ENCODE measurements at places on chromosomes 3 and 15.

DNA sequence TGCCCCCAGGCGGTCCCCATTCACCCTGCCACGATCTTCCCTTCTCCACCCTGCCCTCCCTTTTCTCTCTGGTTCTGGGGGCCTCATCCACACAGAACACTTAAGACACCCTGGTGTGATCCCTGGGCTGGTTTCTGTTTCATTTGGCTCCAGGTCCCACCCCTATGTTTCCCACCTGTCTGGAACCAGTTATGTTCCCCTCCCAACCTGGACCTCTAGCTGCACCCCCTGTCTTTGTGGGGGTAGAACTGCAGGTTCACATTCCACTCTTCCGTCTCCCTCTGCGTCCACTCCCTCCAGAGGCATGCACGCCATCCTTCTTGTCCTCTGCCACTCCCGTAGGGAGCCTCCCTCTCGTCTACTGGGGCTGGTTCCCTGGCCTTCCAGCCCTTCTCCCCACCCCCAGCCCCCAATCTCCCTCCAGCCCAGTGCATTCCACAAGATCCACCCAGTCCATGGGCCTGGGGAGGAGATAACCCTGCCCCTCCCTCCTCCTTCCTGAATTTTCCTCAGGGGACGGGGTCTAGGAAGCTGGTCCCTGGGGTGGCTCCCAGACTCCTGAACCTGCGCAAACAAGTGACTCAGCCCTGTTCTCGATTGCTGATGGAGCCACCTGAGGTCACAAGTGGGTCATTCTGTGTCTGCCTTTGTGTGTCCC lies 73.8 kb downstream of the ABTB1 start:
- ATAC-seq: no peak

DNA sequence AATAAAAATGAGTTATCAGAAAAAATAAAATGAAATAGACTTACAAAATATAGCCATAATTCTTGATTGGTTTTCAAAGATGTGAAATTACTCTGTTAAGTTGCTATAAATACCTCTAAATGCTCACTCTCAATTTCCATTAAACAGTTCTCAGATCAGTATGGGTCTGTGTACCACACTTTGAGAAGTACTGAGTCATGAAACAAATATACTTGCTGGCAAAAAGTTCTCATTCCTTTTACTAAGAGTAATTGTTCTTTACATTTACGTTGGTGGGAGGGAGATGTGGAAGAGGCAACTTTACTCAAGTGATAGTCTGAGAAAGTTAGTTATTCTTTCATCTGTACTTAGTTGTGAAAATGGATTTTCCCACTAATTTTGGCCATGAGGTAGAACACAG lies 96.3 kb downstream of the ZNF385D start:
- no peak for ATAC-seq

DNA sequence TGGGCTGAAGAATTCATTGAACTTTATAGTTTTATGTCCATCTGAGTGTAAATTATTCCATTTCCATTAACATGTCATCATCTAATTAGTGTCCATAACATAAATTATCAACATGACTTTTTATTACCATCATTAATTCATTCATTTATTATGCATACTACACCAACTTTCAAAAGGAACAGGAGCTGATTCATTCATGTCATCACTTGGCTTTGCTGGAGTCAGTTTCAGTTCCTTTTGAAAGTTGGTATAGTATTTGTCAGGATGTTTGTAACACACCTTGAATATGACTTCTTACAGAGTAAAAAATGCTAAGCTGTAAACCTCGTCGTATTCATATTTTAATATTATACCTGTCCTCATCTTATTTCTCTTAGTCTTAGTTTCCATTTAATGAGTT lies 298.0 kb upstream of the RBMS3 start:
- no peak for ATAC-seq

- peak; percentile 30 for ATAC-seq
Observed at GRCh38 chr15:66707310-66708082, 5.5 kb downstream of the SMAD6 start.

- ATAC-seq: no peak
Observed at GRCh38 chr3:8421711-8422110, 79.9 kb upstream of the LMCD1 start.

GRCh38 chr15:68479406-68479805 lies 47.4 kb upstream of the ITGA11 start:
- ATAC-seq: peak; percentile 78

DNA sequence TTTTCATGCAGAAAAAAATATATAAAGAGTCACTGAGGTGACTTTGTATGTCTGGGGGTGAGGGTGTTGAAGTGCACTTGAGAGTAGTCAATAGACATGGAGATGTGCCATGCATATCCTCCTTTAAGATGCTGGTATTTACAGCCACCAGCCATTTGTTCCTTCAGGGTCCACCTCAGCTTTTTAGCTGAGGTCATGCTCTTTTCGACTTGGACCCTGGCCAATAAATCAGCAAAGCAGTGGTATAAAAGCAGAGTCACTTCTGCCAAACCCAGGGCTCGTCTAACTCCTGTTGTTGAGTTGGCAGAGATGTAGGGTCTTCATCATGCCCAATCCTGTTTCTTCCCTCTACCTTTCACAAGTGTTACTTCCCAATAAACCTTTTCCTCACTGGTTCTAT lies 75.1 kb upstream of the OSTN start:
- ATAC-seq: no peak

DNA sequence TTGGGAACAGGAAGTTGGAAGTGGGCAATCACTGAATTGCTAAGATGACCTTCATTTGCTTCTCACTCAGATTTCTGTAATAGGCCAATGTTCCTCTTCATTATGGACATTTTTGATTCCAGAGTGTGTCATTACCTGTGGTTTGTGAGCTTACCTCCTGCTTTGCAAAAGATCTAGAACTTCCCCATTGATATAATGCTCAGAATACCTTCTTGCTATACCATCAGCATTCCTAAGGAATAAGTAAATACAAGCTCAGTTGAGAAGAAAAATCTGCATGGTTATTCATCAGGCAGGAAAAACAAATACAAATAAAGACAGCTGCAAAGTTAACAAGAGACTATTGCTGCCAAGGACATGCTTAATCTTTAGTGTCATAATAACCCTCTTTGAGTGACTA lies 5.6 kb upstream of the RPL14 start:
- no peak for ATAC-seq

- ATAC-seq: no peak
Observed at GRCh38 chr3:193978030-193978429, 157.9 kb upstream of the HES1 start.

DNA sequence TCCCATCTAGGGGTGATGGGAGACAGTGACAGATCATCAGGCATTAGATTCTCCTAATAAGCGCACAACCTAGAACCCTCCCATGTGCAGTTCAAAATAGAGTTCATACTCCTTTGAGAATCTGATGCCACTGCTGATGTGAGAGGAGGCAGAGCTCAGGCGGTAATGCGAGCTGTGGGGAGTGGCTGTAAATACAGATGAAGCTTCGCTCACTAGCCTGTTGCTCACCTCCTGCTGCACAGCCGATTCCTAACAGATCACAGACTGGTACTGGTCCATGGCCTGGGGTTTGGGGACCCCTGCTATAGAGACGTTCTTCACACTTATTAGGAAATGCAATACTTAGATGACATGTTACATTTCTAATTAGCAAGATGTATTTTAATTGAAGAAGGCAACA lies 154.4 kb downstream of the CBLB start:
- ATAC-seq: no peak

DNA sequence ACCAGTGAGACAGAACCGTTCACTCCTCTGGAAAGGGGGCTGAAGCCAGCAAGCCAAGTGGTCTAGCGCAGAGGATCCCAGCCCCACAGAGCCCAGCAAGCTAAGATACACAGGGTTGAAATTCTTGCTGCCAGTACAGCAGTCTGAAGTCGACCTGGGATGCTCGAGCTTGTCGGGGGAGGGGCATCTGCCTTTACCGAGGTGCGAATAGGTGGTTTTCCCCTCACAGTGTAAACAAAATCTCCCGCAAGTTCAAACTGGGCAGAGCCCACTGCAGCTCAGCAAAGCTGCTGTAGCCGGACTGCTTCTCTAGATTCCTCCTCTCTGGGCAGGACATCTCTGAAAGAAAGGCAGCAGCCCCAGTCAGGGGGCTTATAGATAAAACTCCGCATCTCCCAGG lies 11.4 kb downstream of the CEP97 start:
- no peak for ATAC-seq

- no peak for ATAC-seq
Observed at GRCh38 chr15:67691450-67691849, 133.9 kb upstream of the SKOR1 start.

DNA sequence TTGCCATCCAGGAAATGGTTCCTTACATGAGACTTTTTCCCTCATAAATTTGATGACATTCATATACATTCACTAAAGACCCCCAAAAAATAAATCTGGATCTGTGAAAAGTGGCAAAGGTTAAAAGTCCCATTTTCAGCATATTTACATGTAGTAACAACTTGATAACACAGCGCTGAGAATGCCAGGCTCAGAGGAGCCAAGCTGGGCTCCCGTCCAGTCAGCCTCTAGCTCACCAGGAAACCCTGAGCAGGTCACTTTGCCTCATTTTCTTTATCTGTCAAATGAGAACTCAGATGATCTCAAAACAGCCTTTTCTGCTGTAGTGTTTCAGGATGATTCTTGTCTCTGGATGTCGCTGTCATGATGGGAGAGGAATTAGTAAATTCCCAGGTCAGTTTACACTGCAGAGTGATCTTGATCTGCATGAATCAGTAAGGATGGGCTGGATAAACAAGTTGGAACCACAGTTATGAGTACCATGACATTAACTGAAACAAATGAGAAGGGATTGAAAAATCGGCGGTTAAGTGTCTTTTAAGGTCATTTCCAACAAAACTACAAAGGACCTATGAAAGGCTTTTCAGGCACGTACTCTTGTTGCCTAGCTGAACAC lies 82.8 kb downstream of the PPARG start:
- no peak for ATAC-seq

DNA sequence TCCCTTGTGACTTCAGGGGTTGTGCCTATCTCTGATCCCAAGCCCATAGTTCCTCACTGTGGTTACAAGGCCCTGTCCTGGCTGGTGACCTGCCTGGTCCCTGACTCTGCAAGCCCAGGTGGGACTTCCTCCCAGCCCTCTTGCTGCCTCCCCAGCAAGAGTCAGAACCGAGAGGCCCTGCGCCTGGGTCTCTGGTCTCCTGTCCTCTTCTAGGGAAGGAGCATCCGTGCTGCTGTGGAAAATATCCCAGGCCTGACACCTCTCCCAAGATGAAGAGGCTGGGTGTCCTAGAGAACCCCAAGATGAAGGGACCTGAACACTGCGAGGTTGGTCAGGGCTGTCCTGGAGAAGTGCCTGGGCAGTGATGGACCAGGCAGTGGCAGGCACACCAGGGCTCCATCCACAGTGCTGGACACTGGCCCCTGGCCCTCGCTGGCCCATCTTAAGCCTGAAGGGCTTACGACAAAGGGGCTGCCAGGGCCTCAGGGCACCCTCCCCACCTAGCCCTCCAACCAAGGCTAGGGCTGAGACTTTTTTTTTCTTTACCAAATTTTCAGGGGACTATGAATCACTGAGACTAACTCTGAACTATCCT lies 32.7 kb downstream of the PTH1R start:
- ATAC-seq: no peak

GRCh38 chr3:184766555-184767261 lies 45.3 kb upstream of the VPS8 start:
- no peak for ATAC-seq

DNA sequence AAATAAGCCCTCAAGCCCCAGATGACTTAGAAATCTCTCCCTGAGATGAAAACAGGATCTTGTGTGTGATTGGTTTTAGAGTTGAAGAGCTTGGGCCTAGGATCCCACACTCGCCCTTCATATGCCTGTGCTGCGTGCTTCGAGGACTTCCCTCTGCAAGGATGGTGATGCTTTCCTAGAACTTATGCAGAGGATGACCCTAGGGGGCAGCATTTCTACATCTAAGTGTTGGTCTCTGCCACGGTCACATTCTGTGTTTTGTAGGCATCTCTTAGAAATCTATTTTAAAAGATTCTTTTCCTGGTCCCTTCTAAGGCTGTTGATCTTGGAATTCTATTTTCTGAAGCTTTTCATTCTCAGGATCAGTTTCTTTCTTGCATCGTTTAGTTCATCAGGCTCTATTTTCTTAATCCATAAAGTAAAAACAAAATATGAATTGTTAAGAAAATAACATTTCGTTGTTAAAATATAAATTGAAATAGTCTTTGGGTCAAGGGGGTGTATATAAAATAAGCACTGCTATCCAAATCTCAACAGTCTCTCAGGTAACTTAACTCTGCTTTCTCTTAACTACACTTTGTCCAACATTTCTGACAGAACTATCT lies 45.7 kb downstream of the WDR76 start:
- no peak for ATAC-seq

DNA sequence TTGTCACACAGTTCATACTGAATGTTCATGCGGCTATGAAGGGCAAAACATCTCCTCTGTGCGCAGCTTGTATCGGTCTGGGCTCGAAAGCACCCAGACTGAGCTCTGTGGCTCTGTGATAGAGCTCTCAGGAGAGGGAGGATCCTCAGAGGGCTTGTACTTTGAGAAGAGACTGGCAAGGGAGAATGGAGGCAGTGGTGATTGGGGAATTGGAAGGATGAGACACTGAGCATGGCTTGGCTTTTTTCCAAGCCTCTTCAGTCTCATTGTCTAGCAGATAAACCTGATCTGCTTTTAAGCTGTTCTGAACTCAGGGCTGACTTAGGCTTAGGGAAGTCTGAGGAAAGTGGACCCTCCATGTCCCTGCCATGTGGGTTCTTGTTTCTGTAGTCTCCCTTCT lies 43.0 kb downstream of the RAD54L2 start:
- ATAC-seq: no peak
